ENCODE measurements at places on chromosomes 6 and 20. TPM values are rescaled to one million over a fixed set of nuclear protein-coding genes. Genes with fewer than 3 reads are reported as not detected.

DNA sequence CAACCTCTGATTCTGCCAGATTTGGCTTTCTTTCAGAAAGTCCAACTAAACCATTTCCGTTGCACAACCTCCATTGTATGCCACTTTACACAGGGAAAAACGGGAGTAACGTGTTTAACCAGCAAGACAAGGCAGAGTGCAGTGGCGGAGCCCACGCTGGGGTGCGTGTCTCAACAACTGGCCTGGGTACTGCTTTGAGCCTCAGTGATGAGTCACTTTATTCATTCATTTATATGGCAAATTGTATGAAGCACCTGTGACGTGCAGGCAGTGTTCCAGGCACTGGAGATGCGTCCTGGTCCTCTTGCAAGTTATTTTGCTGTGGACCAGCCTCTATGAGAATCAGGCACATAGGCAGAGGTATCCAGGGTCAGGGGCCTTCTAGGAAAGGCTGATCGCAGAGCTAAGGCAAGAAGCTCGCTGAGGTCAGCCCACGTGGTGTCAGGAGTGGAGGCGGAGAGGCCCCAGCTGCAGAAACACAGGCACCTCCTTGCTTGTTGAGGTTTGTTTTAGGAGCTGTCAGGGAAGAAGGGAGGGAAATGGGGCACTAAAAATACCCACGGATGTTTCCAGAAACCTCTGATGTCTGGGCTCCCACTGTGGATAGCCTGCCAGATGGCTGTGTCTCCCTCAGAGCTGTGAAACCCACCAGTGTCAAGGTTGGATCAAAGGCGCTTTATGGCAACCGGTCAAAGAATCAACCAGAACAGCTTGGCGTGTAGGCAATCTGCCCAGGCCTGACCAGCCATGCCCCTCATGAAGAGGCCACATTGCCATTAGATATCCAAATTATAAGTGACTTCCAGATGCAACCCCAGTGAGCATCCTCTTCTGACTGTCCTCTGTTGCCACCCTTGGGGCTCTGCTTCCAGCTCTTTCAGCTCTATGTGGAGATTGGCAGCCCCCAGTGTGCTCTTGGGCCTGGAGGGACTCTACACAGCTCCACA, 157.2 kb downstream of the CD83 start:
- no peak for DNase-seq

DNA sequence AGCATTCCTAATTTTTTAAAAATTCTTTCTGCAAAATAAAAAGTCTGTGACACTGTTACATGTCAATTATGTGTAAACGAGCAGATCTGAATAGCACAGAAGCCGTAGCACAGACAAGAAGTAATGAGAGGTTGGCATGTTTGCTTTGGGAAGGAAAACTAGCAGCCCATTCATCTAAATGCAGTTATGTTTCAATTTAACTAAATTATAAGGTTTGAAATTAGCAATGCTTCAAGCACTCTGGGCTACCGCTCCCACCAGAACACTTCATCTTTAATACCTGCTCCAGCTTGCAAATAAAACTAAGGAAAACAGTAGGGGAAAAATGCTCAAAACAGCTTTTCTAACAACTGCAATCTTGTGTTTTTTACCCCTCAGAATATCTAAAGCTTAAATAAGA, 73.9 kb downstream of the PTPRK start:
- DNase-seq: no peak

GRCh38 chr20:13028001-13028400, 19.2 kb downstream of the SPTLC3 start:
- DNase-seq: no peak

- DNase-seq: no peak
These were observed 200.3 kb downstream of the EPM2A start for GRCh38 chr6:145534989-145535388.

DNA sequence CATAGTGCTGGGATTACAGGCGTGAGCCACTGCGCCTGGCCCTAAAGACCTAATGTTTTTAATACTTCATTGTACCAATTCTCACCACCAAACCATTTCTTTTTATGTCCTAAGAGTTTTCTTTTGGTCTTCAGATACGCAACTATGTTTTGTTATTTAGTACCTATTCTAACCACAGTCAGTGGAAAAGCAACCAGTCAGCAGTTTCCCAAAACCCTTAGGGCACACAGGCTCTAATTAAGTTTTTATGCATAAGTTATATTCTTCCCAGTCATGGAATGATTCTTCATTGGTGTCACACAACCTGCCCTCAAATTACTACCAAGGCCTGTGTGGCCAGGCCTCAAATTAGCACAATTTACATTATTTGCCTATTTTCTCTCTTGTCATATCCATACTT, 247.7 kb upstream of the KCNQ5 start:
- no peak for DNase-seq

Gene DEF6
- total RNA-seq: 15.1 TPM

Gene ANGPT4
- not detected for total RNA-seq

DNA sequence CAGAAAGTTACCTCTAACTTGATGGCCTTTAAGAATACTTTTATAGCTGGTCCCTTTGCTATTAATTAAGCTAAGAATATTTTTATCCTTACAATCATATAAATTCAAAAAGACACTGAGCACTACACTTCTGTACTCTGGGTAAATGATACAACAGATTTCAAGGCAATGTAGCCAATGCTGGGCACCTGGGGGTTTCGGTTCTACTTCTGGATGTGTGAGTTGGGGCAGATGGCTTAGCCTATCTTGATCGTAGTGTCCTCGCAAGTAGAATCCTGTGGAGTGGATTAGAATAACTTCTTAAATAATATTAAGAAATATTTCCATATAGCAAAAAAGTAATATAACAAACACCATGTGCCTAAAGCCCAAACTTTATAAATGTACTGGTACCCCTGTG, 96.9 kb upstream of the NT5E start:
- no peak for DNase-seq

DNA sequence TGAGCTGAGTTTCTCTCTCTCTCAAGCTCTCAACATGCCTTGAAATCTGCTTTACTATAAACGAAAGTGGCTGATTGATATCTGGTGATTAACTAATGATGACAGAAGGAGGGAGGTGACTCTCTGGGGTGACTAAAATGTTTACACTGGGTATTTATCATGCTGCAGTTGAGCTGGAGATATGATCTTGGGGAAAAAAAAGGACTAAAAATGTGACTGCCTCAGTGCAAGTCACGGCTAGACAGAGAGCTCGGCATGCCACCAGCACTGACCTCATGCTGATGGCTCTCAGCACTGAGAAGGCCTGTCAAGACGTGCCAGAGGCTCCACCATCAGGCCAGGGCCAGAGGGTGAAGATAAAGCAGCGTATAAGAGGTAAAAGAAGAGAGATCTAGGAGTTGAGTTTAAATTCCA, 103.1 kb upstream of the SPACA1 start:
- DNase-seq: peak; percentile 54

- no peak for DNase-seq
These were observed 10.6 kb downstream of the BFSP1 start for GRCh38 chr20:17520583-17520982.

DNA sequence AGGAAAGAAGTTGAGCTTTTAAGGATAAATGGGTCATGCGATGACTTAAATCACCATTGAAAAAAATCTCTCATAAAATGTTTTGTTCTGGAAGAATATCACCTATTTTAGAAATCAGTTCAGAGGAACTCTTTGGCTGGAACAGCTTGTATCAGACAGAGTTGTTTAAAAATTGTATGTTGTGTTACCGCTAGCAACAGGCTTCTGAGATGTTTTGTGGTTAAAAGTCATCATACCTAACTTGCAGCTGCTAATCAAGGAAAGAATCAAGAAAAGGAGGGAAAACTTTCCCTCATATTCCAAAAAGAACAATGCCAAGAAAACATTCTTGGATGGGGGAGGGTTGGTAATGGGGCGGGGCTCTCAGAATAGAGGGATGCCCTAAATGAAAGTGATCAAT, 220.7 kb upstream of the CITED2 start:
- no peak for DNase-seq

Gene BPIFB1
- total RNA-seq: not detected

Gene HLA-DRB5
- total RNA-seq: 2.1 TPM

- DNase-seq: peak; percentile 66
These were observed 1.1 kb downstream of the ID1 start for GRCh38 chr20:31605902-31606803.

Gene RGS17
- total RNA-seq: 0.28 TPM

DNA sequence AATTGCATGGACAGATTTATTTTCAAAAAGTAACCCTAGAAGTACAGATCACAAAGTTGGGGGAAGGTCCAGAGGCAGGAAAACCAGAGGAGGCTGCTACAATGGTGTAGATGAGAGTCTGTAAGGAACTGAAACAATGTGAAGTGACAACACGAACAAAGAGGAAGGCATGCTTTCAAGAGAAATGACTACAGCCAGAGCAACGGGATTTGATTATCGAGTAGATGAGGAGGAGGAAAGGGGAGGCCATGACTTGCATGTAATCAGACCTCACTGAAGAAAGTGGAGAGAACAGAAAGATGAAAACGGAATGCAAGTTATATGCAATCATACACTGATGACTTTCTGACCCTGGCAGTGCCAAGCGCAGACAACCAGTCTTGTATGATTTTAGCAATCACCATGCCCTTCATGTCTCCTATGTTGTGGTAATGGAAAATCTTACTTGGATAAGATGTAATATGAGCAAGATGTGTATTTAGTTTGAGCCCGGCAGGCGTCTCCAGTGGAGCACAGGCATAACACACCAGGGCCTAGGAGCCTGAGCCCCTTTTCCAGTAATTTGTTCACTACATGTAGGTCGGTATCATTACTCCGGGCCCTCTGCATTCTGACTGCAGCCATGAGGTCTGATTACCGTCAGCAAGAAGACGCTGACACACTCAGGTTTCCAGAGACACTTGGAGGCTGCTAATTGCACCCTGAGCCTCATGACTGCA, 34.0 kb upstream of the FAM83C start:
- DNase-seq: no peak

DNA sequence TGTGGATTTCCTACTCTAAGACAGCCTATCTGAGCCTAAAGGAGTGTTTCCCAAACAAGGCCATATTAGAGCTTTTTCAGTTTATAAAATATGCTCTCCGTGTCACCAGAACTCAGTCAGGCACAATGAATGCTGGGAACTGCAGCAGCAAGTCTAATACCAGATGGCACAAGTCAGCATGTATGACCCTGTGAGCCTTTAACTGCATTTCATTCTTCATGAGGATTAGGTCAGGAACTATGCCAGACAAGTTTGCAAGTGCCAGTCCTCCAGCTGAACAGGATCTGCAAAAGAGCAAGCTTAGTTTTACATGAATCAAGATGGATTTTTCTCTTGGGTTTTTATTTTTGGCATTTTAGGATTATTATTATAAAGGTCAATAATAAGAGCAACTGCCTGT, 66.7 kb upstream of the SAMD5 start:
- DNase-seq: no peak
